ENCODE measurements at places on chromosomes 7 and 10.

DNA sequence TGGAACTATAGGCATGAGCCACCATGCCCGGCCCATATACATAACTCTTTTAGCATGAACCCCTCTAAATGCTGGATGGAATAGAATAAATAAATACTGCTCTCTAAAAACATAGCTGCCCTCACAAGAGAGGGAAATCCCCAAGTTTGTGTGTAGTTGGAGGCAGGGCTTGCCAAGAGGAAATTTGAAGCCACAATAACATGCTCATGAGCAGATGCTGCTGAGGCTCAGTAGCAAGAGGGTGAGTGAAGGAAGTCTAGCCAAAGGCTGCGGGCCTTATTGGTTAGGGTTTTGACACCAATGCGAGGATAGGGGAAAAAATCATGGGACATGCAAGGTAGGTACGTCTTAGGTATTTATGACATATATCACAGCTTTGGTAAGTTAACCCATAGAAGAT lies 17.3 kb downstream of the TPK1 start:
- DNase-seq, result peak; percentile 82

- no peak for DNase-seq
Measured at GRCh38 chr7:151078233-151079040, 2.2 kb downstream of the FASTK start.

DNA sequence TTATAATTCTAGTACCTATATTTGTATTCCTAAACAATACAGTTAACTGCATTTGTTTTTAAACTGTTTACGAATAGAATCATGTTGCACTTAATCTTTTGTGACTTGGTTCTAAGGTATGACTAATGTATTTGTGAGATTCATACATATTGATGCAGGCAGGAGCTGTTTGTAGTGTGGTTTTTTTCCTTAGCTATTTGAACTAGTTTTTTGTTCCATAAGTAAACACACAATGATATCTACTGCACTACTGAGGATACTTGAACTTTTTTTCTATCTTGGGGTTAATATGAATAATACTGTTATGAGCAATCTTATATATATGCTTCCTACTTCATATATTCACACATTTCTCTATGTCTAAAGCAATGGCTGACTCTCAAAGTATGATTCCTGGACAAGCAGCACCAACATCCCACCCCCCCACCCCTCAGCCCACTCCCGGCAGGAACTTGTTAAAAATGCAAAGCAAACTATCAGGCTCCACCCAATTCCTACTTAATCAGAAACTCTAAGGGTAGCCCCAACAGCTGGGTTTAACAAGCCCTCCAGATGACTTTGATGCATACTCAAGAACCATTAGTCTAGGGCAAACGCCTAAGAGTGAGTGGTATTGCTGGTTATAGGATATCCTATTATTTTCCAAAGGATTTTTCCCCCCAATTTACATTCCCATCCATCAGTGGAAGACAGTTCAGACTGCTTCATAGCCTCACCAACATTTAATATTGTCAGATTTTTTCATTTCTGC lies 25.8 kb downstream of the BRAF start:
- DNase-seq, result peak; percentile 10

GRCh38 chr10:123563581-123563855 lies 102.6 kb upstream of the GPR26 start:
- no peak for DNase-seq

- no peak for DNase-seq
Measured at GRCh38 chr7:94444813-94445212, 50.1 kb downstream of the COL1A2 start.

GRCh38 chr7:134184767-134185166 lies 57.6 kb downstream of the LRGUK start:
- no peak for DNase-seq

DNA sequence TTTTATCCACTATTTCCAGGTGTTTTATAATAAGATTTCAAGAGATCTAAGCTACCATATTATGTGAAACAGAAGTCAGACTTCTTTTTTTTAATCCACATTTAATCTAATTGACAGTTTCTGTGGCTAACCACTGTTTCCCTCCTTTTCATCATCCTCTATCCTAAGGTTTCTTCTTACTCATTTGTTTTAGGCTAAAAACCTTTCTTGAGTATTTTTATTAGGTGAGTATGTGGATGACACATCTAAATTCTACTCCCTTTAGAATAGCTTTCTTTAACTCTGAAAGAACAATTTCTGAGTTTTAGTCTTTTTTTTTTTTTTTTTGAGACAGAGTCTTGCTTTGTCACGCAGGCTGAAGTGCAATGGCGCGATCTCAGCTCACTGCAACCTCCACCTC lies 62.7 kb downstream of the NPY start:
- no peak for DNase-seq

GRCh38 chr10:102140218-102140617 lies 7.4 kb downstream of the PPRC1 start:
- no peak for DNase-seq

- no peak for DNase-seq
Measured at GRCh38 chr7:54847921-54848320, 88.9 kb upstream of the SEC61G start.

DNA sequence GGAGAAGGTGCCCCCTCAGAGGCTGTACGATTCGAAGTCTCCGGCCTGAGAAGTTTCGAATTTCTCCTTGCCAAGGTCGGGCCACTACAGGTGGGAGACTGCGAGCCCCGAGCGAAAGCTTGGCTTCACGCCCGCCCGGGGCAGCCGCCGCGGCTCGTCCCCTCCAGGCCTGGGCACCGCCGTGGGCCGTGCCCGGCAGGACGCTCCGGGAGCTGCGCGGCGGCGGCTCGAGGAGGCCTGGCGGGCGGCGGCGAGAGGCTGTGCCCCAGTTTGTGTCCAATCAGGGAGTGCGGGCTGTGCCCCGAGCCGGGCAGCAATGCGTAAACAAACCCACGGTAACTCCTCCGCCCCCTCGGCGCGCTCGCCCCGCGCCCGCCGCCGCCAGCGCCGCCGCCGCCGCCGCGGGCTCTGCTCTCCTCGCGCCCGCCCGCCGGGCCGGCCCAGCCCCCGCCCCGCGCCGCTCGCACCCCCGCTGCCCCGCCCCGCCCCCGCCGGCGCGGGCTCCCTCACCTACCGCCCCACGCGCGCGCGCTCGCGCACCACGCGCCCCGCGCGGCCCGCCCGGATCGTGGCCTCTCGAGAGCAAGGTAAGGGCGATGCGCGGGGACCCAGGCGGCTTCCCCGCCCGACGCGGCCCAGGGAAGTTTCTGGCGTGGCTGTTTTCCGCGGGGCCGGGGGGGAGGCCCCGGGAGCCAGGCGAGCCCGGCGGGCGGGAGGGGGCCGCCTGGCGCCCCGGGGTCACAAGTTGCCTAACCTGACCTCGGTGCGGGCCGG lies 57.8 kb upstream of the PCGF5 start:
- peak; percentile 79 for DNase-seq

- DNase-seq, result no peak
Measured at GRCh38 chr7:7919449-7919945, 49.1 kb upstream of the GLCCI1 start.

GRCh38 chr10:2700626-2701305 lies 366.6 kb upstream of the PFKP start:
- DNase-seq, result no peak

- no peak for DNase-seq
Measured at GRCh38 chr7:45130910-45131309, 19.4 kb upstream of the TBRG4 start.

- DNase-seq, result no peak
Measured at GRCh38 chr10:32169556-32169955, 113.3 kb upstream of the KIF5B start.

DNA sequence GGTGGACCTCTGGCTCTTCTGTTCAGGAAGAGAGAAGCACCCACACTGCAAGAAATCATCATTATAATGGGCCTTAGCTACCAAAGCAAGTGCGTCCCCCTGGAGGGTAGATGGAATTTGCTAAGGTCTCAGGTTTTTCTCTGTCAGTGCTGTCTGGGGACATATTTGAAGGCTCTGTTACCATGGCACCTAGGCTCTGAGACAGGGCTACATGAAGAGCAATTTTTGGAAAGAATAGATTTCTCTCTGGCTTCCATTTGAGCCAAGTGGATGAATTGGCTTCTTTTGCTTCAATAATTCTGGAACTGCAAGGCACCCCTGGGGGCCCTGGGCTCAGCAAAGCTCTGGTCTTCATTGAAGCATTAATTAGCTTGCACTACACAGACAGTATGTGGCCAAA lies 349.1 kb upstream of the GALNT17 start:
- no peak for DNase-seq

GRCh38 chr7:75599244-75599781 lies 107.2 kb downstream of the SPDYE5 start:
- DNase-seq, result no peak

DNA sequence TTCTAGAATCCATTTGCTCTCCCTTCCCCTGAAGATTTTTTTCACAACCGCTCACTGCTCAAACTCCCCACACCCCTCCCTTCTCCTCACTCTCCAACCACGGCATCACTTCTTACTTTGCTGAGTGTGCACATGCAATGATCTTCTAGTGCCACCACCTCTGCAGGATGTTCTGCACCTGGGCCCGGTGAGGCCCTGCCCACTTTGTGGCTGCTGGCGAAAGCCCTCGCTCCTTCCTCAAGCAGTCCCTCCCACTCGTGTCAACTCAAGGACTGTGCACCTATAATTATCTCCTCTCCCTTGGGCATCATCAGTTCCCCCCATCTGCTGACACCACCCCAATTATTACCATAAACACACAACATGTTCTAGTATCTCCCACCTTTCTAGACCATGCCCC lies 91.0 kb upstream of the LANCL2 start:
- no peak for DNase-seq

- no peak for DNase-seq
Measured at GRCh38 chr7:149884016-149884415, 10.2 kb downstream of the ATP6V0E2 start.

DNA sequence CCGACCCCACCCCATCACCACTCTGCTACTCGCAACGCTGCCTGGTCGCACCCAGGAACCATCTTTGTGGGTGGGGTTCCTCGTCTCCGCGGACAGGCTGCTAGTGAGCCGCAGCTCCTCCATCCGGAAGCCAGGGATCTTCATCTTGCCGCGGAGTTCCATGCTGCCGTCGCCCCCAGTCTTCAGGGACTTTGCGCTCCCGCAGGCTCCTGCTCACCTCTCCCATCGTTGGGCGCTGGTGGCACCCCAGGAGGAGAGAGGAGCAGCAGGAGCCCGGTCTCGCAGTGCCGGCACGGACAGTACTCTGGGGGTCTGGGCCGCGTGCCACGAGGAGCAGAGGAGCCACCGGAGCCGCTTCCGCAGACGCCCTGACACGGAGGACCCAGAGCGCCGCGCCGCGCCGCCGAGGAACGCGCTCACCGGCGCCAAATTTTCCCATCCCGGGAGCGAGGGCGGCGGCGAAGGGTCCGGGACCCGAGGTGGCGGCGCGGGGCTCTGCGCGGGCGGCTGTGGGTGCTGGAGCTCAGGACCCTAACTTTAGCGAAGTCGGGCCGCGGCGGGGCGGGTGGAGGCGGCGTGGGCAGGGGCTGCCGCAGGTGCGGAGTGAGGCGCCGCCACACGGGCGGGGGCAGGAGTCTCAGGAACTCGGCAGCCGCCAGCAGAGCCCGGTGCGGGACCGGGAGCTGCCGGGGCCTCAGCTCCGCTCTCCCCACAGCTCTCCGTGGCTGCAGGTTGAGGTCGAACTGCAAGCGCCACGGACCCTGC lies 750.1 kb upstream of the SORCS1 start:
- no peak for DNase-seq

- no peak for DNase-seq
Measured at GRCh38 chr10:132743925-132744490, 41.9 kb downstream of the NKX6-2 start.

GRCh38 chr10:71575451-71575850 lies 144.1 kb downstream of the C10orf105 start:
- DNase-seq, result no peak

DNA sequence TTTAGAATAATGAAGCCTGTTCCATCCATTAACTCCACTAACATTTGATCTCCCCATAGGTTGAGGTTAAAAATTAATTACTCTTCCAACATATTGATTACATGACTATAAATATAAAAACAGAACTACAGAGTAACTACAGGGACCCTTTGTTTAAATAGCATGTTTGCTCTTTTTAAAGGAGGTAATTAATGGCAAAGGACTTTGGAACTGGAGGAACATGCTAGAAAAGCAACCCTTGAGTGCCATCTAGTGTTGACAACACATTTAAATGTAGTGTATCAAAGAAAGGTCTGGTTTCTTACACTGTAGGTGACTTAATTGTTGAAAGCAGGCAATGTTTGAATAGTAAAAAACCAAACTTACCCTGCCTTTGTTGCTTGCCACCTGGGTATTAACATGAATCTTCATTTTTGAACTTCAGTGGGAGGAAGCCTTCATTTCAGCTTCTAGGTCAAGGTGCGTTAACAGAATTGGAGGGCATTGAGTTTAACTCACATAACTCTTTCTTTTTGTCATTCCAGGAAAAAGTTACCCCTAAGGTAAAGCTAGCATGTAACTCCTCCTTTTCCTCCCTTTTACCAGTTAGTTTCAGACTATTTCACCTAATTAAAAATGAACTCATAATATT lies 52.6 kb upstream of the CAPZA2 start:
- DNase-seq, result peak; percentile 46

GRCh38 chr7:149753375-149754233 lies 19.8 kb downstream of the ZNF467 start:
- no peak for DNase-seq

DNA sequence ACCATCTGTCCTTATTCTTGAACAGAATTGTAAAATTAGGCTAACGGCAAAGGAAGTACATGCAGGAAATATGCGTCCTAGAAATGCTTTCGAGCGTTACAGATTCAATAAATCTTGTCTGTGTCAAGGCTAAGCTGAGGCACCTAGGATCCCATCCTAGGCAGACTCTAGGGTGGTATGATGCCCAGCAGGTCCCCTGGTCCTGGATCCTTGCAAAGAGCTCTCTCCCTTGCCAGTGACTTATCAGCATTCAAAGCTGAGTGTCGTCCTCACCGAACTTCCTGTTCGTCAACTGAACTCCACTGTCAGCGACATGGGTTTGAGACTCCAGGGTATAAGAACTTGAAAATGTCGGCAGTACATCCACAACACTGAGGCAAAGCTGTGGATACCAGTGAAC lies 61.5 kb downstream of the AKR1E2 start:
- no peak for DNase-seq

Data from CD4-positive, alpha-beta T cell treated with Interleukin-4 for 4 hours (primary cell).